NCI-H226 (cell line): ENCODE measurements at places on chromosomes 2 and 18.

DNA sequence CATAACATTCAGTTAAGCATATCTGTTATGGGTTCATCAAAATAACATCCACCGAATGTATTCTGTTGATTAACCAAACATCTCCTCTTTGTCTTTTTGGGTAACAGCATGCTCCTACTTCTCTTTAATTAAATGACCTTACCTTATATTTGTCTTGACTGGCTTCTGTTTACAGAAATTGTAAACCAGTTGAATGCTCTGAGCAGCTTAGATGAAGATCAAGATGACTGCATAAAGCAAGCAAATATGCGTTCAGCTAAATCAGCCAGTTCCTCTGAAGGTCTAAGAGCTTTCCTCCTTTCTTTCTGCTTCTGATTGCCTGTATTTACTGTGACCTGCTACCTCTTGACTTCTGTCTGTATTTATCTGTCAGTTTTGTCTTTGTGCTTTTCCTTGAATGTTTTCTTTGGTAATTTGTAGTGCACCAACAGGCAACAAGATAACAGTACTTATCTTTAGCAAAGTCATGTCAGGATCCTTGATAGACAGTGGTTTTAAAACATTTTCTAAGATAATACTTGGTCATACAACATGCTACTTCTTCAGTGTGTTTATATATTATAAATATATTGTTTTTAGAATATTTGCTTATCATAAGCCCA lies 152.8 kb downstream of the EHBP1 start:
- no peak for DNase-seq

DNA sequence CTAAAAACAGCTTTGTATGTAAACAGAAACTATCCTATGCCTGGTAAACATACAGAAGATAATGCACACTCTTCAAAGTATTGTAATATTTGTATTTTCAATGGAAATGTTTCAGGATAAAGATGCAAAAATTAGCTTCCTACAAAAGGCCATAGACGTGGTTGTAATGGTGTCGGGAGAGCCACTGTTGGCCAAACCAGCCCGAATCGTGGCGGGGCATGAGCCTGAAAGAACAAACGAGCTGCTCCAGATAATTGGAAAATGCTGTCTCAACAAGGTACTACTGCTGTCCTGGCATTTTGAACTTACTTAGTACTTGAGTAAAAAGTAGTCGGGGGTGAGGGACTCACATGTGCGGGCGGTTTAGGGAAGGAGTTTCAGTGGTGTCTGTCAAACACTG lies 5.4 kb downstream of the TRAF3IP1 start:
- DNase-seq, result no peak

DNA sequence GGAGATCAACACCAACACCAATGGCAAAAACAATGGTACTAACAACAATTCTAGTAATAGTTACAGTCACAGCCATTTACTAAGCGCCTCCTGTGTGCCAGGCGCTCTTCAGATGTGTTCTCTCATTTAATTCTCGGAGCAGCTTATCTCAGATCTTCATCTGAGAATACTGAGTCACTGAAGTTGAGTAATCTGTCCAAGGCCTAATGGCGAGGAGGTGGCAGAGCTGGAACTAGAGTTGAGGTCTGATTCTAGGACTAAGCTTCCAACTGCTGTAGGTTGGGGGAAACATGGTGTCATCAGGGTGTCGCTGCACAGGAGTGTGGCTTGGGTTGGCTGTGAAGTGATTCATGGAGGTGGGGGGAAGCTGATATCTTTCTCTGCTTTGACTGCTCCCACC lies 156.1 kb downstream of the DYSF start:
- DNase-seq, result no peak

DNA sequence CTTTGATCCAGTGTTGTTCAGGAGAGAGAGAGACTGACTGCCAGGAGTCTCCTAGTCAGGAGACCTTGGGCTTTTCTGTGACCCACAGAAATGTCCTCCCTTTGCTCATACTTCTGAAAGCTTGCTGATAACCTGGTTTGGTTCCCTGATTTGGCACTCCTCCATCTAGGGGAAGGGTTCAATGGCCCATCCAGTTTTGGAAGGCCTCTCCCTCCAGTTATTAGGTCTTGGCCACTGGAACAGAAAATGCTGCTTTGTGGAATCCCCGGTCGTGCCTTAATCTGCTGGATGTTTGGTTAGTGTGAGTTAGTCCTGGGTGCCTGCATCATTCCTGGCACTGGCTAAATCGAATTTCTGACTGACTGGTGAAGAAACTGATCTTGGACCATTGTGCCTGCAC lies 35.7 kb downstream of the KDM3A start:
- DNase-seq, result no peak

DNA sequence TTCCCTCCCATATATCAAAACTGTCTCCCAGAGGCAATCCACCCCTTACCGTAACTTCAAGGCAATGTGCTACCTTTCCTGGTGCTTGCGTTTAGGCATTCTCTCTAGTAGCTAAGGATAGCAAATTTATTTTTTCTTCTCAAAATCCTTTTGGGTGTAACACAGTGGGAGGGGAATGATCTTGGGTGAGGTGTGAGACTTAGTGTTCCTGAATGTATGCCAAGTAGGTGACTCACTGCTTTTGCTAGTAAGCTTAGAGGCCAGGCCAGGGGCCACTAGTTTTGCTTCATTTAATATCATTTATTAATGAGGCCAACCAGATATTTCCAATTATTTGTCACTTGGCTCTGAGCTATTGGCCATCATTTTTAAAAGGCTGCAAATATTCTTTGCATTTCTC lies 135.5 kb downstream of the NAPG start:
- DNase-seq, result peak; percentile 14

GRCh38 chr2:206989311-206989710 lies 50.0 kb downstream of the CPO start:
- DNase-seq, result no peak

DNA sequence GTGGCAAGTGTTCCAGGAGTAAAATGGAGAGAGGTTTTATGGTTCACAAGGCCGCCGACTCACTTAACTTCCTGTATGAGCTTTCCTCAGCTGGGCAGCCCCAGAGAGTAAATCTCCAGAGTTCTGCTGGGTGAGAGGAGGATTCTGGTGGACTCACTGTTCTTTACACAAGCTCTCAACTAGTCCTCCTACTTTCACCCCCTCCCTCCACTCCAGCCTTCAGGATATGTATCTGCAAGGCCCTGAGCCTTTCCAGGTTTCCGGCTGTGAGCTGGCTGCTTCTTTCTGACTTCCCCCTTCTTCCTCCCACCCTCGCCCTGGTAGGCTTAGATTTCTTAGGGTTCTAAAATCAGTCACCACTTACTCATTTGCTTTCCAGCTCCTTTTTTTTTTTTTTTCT lies 34.0 kb downstream of the EML6 start:
- peak; percentile 2 for DNase-seq

DNA sequence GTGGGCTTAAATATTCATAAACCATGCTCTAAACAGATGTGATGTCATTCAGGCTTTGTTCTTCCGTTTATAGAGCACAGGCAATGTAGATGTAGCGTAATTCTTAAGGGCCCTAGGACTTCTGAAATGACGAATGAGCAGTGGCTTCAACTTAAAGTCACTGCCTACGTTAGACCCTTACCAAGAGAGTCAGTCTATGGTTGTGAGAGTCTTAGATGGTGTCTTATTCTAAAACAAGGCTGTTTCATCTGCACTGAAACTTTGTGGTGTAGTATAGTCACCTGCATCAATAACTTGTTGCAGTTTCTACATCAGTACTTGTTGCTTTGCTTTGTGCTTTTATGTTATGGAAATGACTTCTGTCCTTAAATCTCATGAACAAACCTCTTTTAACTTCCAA lies 56.0 kb downstream of the PIK3C3 start:
- no peak for DNase-seq

DNA sequence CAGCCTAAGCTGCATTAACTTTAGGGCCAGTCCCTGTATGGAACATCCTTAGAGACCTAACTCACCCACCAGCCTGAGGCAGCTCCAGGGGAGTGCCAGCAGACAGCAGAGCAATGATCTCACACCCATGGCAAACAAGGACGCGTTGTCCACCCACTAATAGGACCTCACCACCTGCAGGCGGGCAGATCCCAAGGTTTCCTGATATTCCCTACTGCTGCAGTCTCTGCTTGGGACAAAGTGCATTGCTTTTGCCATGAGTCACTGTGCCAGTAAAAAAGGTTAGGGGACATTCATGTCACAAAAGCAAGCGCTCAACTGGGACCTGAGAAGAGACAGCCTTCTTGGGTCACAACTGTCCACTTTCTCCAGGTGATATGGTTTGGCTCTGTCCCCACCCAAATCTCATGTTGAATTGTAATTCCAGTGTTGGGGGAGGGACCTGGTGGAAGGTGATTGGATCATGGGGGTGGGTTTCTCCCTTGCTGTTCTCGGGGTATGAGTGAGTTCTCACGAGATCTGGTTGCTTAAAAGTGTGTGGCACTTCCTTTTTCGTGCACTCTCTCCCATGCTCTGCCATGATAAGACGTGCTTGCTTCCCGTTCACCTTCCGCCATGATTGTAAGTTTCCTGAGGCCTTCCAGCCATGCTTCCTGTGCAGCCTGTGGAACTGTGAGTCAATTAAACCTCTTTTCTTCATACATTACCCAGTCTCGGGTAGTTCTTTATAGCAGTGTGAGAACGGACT lies 160.2 kb downstream of the MIB1 start:
- DNase-seq, result no peak

GRCh38 chr18:24656050-24656449 lies 195.6 kb downstream of the HRH4 start:
- DNase-seq, result no peak

DNA sequence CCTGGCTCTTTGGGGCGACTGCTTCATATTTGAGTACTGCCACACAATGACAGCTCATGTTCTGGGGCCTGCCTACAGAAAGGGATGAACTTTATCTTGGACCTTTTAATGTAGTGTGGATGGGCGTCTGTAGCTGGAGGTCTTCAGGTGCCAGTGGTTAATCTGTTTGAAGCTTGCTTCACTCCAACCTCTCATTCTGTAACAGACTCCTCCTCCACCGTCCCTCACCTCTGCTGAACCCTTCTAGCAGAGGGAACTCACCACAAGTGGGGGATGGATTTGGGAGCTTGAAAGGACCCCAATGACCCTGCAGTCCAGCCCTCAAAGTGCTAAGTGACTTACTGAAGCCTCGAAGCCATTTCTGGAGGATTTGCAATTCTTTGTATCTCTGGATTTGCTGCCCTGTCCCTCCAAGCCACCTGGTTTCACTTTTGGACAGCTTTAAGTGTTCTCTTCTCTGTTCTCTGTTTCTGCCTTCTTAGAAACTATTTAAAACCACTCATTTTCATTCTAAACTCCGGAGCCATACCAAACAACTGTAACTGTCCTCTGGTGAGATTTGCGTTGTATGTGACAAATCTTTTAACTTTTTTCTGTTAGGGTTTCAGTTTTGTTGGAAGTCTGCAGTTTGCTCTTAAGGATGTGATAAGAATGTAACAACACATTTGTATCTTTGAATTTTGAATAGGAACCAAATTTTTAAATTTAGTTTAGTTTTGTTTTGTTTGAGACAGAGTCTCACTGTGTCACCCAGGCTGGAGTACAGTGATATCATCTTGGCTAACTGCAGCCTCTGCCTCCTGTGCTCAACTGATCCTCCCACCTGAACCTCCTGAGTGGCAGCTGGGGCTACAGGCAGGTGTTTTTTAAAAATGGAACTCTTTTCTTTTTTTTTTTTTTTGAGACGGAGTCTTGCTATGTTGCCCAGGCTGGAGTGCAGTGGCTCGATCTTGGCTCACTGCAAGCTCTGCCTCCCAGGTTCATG lies 37.0 kb upstream of the CASP8 start:
- no peak for DNase-seq

DNA sequence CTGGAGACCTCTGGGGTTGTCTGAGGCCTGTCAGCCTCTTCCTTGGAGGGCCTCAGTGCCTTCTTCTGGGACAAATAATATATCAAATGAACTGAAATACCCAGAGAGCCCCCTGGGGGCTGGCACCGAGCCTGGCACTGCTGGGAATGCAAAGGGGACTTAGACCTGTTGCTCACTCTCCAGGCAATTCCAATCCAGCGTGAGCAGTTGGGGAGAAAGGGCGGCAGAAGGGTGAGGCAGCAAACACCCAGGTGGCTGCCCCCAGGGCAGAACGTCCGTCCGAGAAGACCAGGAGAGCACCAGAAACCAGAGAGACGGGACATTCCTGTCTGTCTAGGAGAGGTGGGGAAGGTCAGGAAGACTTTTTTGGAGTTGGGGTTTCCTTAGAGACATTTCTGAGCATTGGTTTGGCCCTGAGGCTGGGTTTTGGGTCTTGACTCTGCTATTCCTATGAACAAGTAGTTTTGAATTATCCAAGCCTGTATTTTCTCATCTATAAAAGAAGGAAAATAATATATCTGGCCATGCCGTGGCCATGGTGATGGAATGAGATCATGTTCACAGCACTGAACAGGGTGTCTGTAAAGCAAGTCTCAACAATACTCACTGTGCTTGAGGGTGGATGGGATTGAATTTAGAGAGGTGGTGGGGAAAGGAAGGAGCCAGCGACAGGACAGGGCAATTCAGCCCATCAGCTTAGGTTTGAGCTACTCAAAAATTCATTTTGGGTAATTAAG lies 44.3 kb upstream of the ZBTB7C start:
- no peak for DNase-seq

DNA sequence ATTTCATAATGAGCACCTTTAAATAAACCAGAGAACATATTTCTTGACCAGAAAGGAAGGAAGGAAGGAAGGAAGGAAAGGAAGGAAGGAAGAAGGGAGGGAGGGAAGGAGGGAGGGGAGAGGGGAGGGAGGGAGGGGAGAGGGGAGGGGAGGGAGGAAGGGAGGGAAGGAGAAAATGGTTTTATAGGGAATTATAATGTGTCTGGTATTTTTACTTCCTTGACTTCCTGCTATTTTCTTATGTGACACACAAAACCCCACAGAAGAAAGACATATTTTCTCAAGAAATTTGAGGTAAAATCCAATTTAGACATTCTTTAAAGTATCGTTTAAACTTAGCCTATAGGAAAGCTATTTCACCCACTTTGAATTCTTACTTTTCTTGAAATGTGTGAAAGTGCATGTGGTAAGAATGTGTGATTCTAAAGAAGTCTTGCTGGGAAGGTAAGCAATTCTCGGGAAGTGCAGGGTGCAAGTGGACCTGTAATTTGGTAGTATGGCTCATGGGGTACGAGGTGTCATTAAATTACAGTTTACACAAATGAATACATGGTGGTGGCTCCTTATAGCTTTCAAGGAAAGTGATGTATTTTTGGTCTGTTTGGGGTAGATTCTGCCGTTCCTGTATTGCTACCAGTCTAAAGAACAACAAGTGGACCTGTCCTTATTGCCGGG lies 18.0 kb downstream of the RNF125 start:
- no peak for DNase-seq

DNA sequence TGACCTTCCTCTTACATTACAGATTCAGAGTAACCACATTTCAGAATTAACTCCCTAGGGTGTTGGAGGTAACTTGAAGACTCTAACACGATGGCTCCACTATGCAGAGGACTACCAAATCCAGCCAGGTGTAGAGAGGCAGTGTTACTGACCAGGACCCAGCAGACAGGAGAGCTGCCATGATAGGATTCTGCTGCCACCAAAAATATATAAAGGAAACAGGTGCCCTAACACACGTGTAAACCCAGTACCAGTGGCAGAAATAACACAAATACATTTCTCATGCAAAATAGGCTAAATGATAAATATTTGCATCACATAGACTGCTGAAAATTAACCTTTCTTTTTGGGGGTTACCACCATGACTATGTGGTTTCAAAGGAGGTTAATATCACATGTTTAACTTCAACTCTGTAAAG lies 7.0 kb downstream of the ZBTB14 start:
- no peak for DNase-seq

GRCh38 chr2:139067874-139068273 lies 287.7 kb upstream of the NXPH2 start:
- no peak for DNase-seq

GRCh38 chr2:236627841-236628240 lies 58.2 kb downstream of the ACKR3 start:
- no peak for DNase-seq

GRCh38 chr2:174663550-174663949 lies 65.9 kb upstream of the WIPF1 start:
- DNase-seq, result no peak

- no peak for DNase-seq
Observed at GRCh38 chr2:34875091-34875745, 1276.1 kb upstream of the FAM98A start.
